Epithelial cell of esophagus (primary cell): ENCODE measurements at places on chromosomes 11 and 22.

GRCh38 chr11:80562523-80563125, 1121.8 kb upstream of the TENM4 start:
- DNase-seq = no peak

DNA sequence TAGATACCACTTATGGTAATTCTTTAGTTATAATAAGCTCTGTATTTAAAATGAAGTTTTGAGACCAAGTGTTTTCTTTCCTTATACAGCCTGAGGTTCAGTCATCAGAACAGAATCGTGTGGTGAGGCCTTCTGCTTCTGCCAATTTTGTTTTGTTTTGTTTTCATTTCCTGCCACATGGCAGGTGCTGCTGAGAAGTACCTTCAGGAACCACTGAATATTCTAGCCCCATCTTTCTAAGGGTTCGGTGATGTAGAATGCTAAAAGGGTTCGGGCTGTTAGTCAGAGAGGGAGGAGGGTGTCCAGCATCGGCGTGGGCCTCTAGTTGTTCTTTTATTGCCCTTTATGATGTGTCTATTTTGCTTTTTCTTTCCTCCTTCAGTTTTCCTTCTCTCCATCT, 25.8 kb downstream of the TNRC6B start:
- no peak for DNase-seq

GRCh38 chr11:84056653-84057376, 770.6 kb upstream of the CCDC90B start:
- DNase-seq = no peak

- no peak for DNase-seq
These were observed 10.0 kb upstream of the PATL1 start for GRCh38 chr11:59678813-59679165.

GRCh38 chr11:133660202-133660568, 127.9 kb upstream of the OPCML start:
- no peak for DNase-seq

- DNase-seq = no peak
These were observed 61.8 kb upstream of the UBASH3B start for GRCh38 chr11:122593473-122594420.

DNA sequence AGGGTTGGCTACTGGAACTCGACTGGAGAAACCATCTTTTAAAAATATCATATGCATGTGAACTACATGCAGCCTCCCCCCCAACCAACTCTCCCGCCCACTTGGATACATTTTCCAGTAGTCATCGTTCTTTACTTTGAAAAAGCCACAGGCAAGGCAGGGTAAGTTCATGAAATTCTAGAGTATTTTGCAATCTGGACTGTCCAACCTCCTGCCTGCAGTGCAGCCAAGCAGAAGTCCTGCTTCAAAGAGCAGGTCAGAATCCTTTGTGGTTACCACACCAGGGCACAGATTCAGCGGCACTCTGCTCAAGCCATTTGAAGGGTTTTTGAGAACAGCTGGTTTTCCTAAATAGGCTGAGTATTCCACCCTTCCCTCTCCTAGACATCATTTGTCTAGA, 12.1 kb downstream of the ELF5 start:
- DNase-seq = peak; percentile 47

- DNase-seq = no peak
These were observed 26.5 kb upstream of the SCARF2 start for GRCh38 chr22:20464096-20464614.

DNA sequence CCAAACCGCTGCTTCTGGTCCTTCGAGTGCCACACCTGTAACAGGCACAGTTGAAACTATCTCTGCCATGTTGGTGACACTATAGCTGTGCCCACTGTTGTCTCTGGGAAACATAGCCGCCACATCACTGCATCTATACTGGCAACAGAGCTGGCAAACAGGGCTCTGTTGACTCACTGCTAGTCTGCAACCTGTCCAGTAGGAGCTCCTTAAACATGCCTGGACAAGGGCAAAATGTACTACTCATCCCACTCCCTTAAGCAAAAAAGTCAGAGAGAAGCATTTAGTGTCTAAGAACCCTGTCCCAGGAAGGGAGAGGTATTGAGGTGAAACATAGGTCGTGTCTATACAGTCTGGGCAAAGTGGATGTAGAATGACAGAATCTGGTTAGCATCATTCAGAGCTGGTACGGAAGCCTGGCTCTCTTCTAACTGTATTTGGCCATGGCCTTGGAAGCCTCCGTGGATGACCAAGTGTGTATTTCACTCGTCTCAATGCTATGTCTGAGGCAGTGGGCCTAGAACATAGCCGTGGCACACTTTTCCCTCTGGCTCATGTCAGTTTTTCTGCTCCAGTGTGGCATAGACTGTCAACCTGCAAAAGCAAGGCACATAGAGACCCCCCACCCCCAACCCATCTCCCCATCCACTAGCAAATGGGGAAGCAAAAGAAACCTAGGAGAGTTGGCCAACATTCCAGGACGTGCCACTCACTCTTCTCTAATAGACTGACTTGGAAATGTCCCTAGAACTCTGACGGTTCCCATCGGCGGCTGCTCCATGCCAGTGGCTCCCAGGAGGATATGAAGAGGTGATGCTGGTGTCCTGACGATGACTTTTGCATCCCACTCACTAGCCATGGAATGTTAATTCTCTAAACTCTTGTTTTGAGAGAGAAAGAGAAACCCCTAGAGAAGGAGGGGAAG, 21.4 kb upstream of the PISD start:
- peak; percentile 98 for DNase-seq

- DNase-seq = peak; percentile 35
These were observed 109.2 kb downstream of the CSNK2A3 start for GRCh38 chr11:11243590-11244469.

GRCh38 chr11:75319035-75319877, 32.2 kb downstream of the ARRB1 start:
- peak; percentile 14 for DNase-seq

DNA sequence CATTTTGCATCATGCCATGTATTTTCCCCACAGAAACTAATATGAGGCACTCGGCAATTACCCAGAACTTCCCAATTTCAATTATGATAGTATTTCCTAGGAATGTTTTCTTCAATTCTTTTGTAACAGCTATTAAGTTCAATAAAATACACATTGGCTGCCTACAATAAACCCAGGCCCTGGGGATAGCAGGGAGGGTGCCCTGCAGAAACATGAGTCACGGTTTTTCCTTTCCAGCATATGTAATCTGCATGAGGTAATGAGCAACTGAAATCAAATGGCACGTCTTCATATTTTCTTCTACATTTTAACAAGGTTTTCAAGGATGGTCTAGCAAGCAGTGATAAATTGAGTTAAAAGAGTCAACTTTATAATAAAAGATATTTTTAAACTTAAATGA, 32.0 kb downstream of the GUCY1A2 start:
- DNase-seq = peak; percentile 33

DNA sequence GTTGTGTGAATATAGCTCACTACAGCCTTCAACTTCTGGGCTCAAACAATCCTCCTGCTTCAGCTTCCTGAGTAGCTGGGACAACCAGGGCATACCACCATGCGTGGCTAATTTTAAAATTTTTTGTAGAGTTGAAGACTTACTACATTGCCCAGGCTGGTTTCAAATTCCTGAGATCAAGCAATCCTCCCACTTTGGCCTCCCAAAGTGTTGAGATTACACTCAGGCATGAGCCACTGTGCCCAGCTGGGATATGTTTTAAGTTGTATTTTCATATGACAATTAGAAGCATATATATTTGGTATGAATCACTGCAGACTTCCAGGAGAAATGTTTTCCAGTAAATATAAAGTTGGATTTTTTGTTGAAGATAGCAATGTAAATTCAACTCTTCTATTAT, 15.4 kb downstream of the DDX10 start:
- no peak for DNase-seq

DNA sequence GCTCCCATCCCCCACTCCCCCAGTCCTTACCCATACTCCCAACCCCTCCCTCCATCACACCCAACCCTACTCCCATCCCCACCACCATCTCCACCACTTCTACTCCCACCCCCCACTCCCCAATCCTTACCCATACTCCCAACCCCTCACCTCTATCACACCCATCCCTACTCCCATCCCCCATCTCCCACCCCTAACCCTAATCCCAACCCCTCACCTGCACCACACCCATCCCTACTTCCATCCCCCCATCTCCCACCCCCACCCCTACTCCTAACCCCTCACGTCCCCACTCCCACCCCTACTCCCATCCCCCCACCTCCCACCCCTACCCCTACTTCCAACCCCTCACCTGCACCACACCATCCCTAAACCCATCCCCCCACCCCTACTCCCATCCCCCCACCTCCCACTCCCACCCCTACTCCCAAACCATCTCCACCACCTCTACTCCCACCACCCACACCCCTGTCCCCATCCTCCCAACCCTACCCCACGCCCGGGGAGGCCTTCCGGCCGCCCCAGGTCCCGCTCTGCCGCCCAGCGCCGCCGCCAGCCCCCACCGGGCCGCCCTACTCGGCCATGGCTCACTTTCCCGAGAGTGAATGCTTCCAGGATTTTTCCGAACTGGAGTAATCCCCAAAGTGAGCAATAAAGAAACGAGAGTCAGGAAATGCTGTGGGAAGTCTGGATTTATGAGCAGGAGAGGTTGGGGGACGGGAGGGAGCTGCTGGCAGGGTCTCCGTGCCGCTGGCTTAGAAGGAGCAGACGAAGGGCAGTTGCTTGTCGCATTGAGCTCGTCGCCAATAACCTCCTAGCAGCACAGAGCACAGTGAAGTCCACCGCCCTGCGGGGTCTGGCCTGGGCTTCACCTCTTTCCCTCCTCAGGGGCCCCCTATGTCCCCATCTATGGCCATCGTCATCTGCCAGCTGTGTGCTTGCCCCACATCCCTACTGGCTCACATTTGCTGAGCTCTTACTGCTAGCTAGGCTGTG, 4.6 kb downstream of the PRG3 start:
- DNase-seq = no peak

DNA sequence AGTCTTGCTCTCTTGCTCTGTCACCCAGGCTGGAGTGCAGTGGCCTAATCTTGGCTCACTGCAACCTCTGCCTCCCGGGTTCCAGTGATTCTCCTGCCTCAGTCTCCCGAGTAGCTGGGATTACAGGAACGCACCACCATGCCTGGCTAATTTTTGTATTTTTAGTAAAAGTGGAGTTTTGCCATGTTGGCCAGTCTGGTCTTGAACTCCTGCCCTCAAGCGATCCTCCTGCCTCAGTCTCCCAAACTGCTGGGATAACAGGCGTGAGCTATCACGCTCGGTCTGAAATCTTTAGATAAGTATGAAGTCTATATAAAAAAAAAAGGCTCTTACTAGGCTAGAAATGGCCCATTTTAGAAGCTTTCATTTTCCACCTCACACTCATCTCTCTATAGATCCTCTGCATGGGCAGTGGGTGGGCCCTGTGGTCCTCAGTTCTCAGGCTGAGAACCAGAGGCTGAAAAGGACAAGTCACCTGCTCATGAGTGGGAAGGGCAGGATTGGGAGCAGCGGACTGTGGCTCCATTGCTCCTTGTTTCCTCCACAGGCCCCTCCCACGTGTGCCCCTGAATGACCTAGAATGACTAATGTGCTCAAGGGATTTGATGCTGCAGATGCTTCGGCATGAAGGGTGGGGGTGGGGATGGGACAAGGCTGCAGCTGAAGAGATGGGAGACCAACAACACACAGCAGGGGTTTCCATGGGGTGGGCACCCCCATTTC, 19.8 kb upstream of the PRAME start:
- DNase-seq = peak; percentile 9

- no peak for DNase-seq
These were observed 95.0 kb downstream of the CADM1 start for GRCh38 chr11:115409116-115409670.

DNA sequence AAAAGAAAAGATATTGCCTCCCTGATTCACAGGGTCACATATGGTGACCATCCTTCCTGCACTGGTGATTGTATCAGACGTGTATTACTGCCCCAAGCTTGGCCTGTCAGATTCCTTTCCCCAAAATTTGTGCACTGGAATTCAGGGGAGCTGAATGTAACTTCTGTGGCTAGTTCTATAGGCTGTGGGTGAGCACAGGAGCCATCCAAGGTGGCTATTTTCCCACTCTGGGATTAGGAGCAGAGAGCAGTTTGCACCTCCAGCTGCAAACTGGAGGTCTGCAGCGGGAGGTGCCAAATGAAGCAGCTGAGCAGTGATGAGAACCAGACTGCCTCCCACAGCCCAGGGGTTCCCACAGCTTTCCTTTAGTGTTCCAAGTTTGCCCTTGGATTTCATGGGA, 124.2 kb upstream of the PITPNB start:
- no peak for DNase-seq

DNA sequence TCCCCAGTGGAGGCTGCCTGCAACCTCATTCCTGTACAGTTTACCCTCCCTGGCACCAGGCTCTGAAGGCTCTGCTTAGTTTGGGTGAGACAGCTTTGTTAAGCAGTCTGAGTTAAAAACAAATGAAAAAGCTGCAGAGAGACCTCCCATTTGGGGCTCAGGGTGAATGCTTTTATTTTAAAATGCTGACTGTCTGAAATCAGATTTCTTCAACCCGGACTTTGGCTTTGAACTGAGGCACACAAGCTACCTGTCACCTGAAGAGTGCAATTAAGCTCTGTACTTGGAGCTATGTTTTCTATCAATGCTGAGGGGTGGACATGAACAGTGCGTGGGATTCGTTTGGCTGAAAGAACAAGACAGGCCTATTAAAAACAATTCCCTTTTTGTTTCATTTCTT, 217.5 kb upstream of the SORL1-AS1 start:
- no peak for DNase-seq

DNA sequence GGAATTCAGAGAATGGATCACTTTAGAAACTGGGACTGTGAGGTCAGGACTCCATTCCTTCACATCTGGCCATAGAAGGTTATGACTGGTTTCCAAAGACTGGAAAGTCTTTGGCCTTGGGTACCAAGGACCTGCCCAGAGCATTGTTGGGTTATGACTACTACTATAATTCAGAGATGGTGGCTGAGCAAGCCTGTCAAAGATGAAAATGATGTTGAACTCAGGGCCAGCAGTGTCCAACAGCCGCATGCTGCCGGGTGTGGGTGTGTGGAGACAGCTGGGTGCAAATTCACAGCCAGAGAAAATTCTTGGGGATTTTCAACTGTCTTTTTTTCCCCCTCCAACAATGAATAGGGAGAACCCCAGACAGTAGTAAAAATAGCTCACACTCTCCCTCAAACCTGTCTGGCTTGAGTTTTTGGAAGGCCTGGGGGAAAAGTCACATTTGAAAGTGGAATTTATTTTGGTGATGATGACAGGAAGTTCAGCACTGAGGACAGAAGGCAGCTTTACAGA, 166.8 kb upstream of the NCAM1 start:
- DNase-seq = no peak

DNA sequence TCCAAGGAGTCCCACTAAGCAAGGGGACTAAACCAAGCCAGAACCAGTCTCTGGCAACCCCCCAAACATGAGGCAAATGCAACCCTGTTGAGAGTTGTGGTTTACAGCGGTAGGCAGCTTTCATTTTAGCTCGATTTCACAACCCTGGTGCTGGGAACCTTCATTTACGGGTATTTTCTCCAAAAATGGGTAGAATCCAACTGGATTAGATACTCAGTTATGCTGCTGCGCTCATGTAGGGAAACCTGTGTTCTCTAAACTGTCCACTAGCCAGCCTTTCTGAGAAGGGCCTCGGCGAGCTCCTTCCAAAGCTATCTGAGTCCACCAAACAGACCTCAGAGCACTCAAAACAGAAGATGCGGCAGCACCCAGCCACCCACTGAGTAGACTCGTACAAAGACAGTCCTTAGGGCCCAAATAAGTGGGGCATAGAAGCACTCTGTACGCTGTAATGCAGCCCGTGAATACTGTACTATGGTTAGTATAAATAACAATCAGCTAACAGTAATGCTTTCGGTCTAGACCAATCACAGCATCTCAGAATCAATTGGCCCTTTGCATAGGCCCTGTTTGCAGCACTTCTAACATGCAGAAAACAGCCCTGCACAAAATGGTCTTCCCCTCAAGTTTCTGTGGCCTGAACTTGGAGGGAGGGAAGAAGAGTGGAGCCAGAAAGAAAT, 104.7 kb downstream of the ETS1 start:
- DNase-seq = no peak

- no peak for DNase-seq
These were observed 51.8 kb upstream of the ASPHD2 start for GRCh38 chr22:26377170-26377830.
